Esophagus (tissue), 2 donors: ENCODE measurements at places on chromosomes 1 and 21. TPM values are rescaled to one million over a fixed set of nuclear protein-coding genes. Genes with fewer than 3 reads are reported as not detected.

Gene PADI2
- polyA plus RNA-seq: 0.58 TPM

Gene TNFRSF4
- polyA plus RNA-seq: 0.73 TPM

Gene AVPR1B
- polyA plus RNA-seq: not detected

Gene FCAMR
- polyA plus RNA-seq: 0.02 TPM

Gene OLIG2
- polyA plus RNA-seq: not detected

Gene C1QA
- 25.9 TPM for polyA plus RNA-seq

Gene CORT
- 0.18 TPM for polyA plus RNA-seq

Gene PLA2G2C
- 0.14 TPM for polyA plus RNA-seq

Gene OR2M2
- not detected for polyA plus RNA-seq

Gene ACTL8
- polyA plus RNA-seq: 0.12 TPM

Gene KRTAP26-1
- polyA plus RNA-seq: not detected

Gene TGFB2
- 0.16 TPM for polyA plus RNA-seq

Gene CA6
- polyA plus RNA-seq: 0.06 TPM

Gene C1QB
- 29.1 TPM for polyA plus RNA-seq

Gene TBX15
- polyA plus RNA-seq: 0.02 TPM

Gene DCAF8
- polyA plus RNA-seq: 47.8 TPM

Gene FAM3B
- polyA plus RNA-seq: 57.1 TPM

Gene BSND
- polyA plus RNA-seq: not detected

Gene SPRR2B
- polyA plus RNA-seq: 75.1 TPM

Gene TRABD2B
- 0.24 TPM for polyA plus RNA-seq

Gene KCNJ10
- not detected for polyA plus RNA-seq

Gene AMPD1
- polyA plus RNA-seq: 0.18 TPM

Gene HAO2
- polyA plus RNA-seq: not detected

Gene LHX8
- polyA plus RNA-seq: 0.28 TPM

Gene PLA2G2F
- polyA plus RNA-seq: 0.02 TPM

Gene NEXN
- polyA plus RNA-seq: 10.9 TPM

Gene TNFRSF9
- 0.02 TPM for polyA plus RNA-seq

Gene CD1B
- polyA plus RNA-seq: not detected
